ENCODE measurements at places on chromosomes 3 and 15. TPM values are rescaled to one million over a fixed set of nuclear protein-coding genes. Genes with fewer than 3 reads are reported as not detected.

The PLA1A gene
- not detected for total RNA-seq

The PLXNB1 gene
- 8.0 TPM for total RNA-seq

GRCh38 chr3:50278880-50279224, at the start of gene LSMEM2:
LSMEM2 (plus strand) TSS chr3:50279087; CDS start chr3:50279114, 27 bp downstream.
- no peaks in the 10 kb centered on the region for H3K27me3 ChIP-seq
- DNase-seq = no peak
- H3K36me3 ChIP-seq = no peaks in the 10 kb centered on the region
- no peak within 1 kb of the TSS for H3K27ac ChIP-seq

- H3K27ac ChIP-seq = no peak overlapping the region
- H3K4me1 ChIP-seq = peaks cover 6% of the 10 kb centered on the region
- H3K36me3 ChIP-seq = no peaks in the 10 kb centered on the region
Observed at GRCh38 chr3:58623478-58623877, 43.1 kb downstream of the FAM3D start.

The CRYGS gene
- total RNA-seq = 0.63 TPM

The PLIN1 gene
- total RNA-seq = not detected

- no peaks in the 10 kb centered on the region for H3K4me1 ChIP-seq
- H3K36me3 ChIP-seq = no peaks in the 10 kb centered on the region
- DNase-seq = no peak
- no peak overlapping the region for H3K27ac ChIP-seq
- H3K4me3 ChIP-seq = no peak overlapping the region
Observed at GRCh38 chr3:182986021-182986420, 5.7 kb upstream of the DCUN1D1 start.

DNA sequence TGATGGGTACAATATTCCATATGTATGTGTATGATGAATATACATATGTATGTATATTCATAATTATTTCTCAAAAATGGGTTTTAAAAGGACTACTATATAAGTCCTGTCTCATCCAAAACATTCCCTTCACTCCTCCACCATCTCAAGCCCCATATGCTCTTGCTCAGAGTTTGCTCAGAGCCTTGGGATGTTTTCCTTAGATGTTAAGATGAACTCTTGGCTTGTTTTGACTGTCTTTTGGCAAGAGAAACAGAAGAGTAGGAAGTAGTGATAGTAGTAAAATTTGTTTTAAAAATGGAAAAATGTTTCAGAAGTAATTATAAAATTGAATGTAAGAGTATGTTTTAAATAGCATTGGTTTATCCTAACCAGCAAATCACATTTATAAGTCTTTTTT, 6.2 kb upstream of the EPHA3 start:
- no peak overlapping the region for H3K27ac ChIP-seq
- H3K36me3 ChIP-seq = no peaks in the 10 kb centered on the region

The PRKCI gene
- 47.7 TPM for total RNA-seq

The CCDC80 gene
- 1,174 TPM for total RNA-seq

GRCh38 chr3:191353022-191353777, 22.9 kb upstream of the UTS2B start:
- H3K4me3 ChIP-seq = no peak overlapping the region
- peaks cover 34% of the 10 kb centered on the region for H3K4me1 ChIP-seq
- H3K27me3 ChIP-seq = no peaks in the 10 kb centered on the region
- DNase-seq = no peak

GRCh38 chr15:93070132-93070531, 18.9 kb downstream of the RGMA start:
- H3K4me3 ChIP-seq = no peak overlapping the region
- DNase-seq = no peak
- peaks cover 21% of the 10 kb centered on the region for H3K27me3 ChIP-seq
- H3K36me3 ChIP-seq = no peaks in the 10 kb centered on the region

The CA12 gene
- 41.8 TPM for total RNA-seq

The CD200R1 gene
- 0.38 TPM for total RNA-seq

The AGBL1 gene
- total RNA-seq = not detected

- H3K4me3 ChIP-seq = no peak overlapping the region
- H3K36me3 ChIP-seq = peaks cover 21% of the 10 kb centered on the region
- H3K4me1 ChIP-seq = no peaks in the 10 kb centered on the region
- H3K27me3 ChIP-seq = no peaks in the 10 kb centered on the region
- DNase-seq = no peak
Observed at GRCh38 chr3:15262021-15262420, 56.0 kb downstream of the CAPN7 start.

The CHRNB4 gene
- not detected for total RNA-seq

DNA sequence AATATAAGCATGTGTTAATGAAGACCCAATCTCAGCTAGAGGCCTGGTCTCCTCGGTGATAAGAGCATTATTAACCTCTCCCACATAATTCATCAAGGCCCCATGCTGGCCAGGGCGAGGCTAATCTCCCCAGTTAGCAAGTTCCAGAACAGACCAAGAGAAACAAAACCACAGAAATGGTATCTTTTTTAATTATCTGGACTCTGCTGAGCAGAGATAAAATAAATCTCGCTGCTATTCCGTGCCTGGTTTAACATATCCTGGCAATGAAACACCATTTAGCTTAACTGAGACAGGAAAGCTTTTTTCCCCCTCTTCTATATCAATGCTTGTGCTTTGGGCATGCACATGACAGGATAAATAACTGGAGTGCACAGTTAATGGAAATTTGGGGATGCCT, 72.5 kb upstream of the ARHGEF3 start:
- no peaks in the 10 kb centered on the region for H3K36me3 ChIP-seq
- no peaks in the 10 kb centered on the region for H3K27me3 ChIP-seq
- no peak for DNase-seq
- H3K4me1 ChIP-seq = peaks cover 10% of the 10 kb centered on the region
- H3K4me3 ChIP-seq = no peak overlapping the region
- H3K27ac ChIP-seq = no peak overlapping the region

GRCh38 chr15:29364426-29365078, 94.9 kb upstream of the NSMCE3 start:
- no peaks in the 10 kb centered on the region for H3K4me1 ChIP-seq
- no peak overlapping the region for H3K4me3 ChIP-seq
- H3K27me3 ChIP-seq = peaks cover 9% of the 10 kb centered on the region

The KCNH8 gene
- not detected for total RNA-seq

All from GM23248 (cell line).